ENCODE measurements at places on chromosomes 3 and 15.

DNA sequence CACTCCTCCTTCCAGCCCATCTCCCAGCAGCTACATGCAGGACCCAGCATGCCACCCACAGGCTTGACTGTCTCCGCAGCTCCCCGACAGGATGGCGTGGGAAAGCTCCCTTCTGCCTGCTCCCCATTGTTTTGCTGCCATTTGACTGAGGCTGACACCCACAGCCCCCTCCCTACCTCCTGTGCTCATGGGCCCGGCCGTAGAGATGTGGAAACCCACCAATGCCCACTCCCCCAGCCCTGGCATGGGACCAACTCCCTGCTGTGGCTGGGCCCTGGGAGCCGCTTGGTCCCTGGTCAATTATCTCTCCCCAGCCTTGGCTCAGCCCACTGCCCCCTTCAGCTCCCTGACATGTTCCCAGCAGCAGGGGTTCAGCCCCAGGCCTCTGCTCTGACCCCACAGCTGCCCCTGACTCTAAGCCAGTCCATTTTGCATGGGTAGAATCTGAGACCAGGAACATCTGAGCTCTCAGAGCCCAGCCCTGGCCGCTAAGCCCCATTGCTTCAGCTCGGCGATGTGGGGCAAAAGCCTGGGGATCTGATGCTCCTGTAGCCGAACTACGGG lies 8.2 kb downstream of the C3orf22 start:
- DNase-seq, result no peak

- DNase-seq, result no peak
These were observed 62.4 kb upstream of the ADPGK start for GRCh38 chr15:72845981-72846383.

DNA sequence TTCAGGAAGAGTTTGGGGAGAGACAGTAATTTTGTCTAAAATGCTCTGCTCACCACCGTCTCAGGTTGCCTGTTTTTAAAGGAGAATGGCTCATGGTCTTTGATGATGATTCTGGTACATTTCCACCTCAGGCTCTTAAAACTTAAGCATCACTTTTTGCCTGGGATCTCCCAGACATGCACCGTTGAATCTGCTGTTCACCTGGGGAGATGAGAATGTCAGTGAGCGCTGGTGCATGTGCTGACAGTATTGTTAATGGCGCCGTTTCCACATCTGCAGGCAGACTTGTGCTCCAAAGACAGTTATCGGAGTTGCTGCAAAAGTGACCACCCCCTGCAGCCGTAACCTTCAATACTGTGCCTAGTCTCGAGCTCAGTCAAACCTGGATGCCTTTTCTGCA lies 219.0 kb upstream of the TPM1 start:
- DNase-seq, result no peak

DNA sequence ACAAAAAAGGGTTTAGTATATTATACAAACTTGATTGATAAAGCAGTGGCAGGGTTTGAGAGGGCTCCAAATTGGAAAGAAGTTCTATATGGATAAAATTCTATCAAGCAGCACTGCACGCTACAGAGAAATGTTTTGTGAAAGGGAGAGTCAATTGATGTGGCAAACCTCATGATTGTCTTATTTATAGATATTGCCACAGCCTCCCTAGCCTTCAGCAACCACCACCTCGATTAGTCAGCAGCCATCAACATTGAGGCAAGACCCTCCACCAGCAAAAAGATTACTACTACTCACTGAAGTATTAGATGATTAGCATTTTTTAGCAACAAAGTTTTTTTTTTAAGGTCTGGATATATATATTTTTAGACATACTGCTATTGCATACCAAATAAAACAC lies 296.7 kb downstream of the CHST2 start:
- no peak for DNase-seq

- DNase-seq, result no peak
These were observed 356.0 kb downstream of the SHQ1 start for GRCh38 chr3:72492240-72492639.

- DNase-seq, result no peak
These were observed 74.7 kb downstream of the XXYLT1 start for GRCh38 chr3:195196266-195196665.

DNA sequence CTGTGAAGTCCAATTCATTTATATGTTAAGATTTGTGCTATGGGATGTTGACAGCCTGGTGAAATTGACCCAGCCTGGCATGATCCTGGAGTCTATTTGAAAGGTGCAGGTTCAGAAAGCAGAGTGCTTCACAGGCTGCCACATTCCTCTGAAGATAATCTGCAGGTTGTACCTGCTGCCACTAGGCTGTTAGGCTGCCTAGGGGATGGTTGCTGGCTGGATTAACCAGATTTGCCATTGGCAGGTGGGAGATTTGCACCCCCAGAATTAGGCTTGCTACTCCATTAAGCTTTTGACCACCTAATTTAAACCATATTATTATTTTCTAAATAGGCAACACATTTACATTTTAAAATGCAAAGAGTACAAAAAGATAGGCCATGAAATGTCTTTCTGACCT lies 85.8 kb upstream of the RASGRP1 start:
- no peak for DNase-seq
